ENCODE measurements at places on chromosomes 7 and 10.

DNA sequence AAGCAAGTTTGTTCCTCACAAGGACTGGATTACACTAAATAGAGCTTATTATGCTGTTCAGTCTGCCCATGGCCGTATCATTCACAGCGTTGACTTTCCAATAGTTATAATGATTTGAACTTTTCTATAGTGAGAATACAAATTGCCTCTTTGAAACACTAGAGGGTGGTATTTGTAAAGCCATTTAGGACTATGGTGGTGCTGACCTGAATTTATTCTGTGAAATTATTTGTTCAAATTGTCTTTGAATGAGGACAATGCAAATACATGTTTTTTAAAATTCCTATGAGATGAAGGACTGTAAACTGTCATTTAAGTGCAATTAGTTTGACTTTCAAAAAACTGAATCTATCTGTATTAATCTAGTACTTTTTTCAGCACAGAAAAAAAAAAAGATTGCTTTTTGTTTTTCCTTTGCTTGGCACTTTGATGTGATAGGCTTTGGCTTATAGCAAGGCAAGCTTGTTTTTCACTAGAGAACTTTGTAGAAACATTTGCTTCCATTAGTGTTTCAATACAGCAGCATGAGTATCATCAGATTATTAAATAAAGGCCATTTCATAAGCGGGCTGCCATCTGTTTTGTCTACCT is 122.7 kb upstream of the TMEM229A start:
- DNase-seq = no peak

DNA sequence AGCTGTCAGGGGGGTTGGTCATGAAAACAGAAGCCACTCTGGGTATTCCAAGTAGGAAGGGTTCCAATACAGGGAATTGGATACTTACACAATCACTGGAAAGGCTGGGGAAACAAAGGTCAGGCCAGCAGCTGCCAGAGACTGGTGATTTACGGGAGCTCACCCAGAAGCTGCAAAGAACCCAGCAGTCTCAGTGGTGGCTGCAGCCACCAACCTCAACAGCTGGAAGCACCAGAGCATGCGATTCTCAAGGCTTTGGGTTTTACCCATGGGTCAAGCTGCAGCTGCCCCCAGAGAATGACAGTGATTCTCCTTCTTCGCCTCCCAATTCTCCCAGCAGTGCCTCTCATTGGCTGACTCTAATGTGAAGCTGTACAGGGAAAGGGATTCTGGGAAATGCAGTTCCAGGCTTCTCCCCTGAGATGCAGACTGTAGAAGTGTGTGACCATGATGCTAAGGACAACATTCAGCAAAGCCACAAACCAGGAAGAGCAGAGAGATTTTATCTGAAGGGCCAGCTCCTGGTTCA is 107.2 kb upstream of the TCF7L2 start:
- DNase-seq = no peak

DNA sequence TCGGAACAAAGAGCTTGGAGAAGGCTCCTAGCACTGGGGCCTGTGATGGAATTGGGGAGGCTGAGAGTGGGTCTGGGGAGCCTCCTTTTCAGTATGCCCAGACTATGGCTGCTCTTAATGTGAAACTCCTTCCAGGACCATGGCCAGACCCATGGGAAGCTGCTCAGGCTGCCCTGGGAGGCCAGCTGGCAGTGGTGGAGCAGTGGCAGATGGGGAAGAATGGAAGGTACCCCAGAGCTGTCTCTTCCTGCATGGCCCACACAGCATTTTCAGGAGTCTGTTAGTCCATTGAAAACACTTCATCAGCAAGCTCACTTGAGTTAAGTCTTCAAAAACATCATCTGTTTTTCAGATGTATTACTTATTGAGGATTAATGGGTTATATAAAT is 18.5 kb downstream of the NACAD start:
- no peak for DNase-seq

DNA sequence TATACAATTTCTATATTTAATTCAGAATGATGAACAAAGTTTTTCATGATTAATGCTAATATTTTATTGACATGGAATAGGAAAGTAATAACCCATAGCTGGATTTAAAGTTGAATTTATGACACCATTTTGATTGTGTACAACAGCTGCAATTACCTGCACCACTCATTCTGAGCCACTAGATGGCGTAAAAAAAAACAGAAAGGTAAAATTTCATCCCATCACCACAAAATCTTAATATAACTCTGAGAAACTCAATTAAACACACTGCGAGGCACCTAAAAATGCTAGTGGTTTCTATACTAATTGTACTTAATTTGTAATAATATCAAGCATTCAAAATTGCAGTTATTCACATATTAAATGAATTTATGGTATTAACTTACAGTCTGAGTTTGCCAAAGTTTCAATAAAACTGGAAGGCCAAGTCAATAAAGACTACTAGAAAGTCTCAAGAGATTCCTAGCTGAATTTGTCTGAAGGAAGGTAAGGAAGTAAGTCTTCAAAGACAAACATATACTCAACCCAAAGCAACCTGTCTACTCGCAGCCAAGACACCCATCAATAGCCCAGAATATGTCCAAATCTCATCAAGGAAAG is 182.5 kb downstream of the SKAP2 start:
- no peak for DNase-seq

GRCh38 chr7:116240024-116240668 is 29.8 kb downstream of the TES start:
- DNase-seq = no peak

- peak; percentile 21 for DNase-seq
These were observed 21.7 kb upstream of the MALSU1 start for GRCh38 chr7:23277359-23277989.

DNA sequence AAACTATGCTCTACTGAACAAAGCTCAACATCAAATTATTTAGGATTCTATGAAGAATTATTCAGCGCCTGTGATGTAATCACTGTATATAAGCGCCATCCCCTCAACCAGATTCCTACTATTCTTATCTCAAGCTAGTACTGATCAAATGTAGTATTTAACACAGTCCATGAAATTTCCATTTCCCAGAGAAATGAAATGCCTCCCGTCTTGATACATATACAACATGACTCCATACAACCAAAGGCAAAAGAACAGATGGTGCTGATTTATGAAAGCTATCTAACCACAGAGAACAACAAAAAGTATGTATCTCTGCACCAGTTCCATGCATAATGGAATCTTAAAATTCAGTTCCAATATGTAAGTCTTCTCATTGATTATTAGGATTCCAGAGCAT is 406.1 kb downstream of the PARD3 start:
- DNase-seq = no peak
